ENCODE measurements at places on chromosomes 4 and X.

- no peak for DNase-seq
Observed at GRCh38 chrX:2325076-2325784, 175.5 kb downstream of the DHRSX start.

- no peak for DNase-seq
Observed at GRCh38 chr4:92060333-92060732, 243.4 kb upstream of the GRID2 start.

DNA sequence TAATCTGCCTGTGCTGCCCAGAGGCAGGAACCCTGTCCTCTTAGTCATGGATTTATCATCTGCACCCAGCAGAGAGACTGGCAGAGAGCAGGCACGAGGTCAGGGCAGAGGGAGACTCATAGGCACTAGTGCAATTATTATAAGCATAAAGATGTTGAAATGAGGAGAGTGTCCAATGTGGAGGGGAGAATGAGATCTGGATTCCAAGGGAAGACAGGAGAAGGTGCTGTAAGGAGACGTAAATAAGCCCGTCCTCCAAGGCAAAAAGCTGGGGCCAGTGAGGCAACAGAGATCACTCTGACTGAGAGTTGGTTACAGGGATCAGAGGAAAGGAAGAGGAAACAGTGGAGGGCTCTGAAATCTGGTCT is 406.2 kb downstream of the MAPK10 start:
- DNase-seq, result no peak

GRCh38 chr4:73445383-73446335 is 9.6 kb downstream of the AFP start:
- DNase-seq, result no peak

Data from activated CD8-positive, alpha-beta memory T cell treated with anti-CD3 and anti-CD28 coated beads for 4 hours (primary cell).